ENCODE measurements at places on chromosomes 5 and 9. TPM values are rescaled to one million over a fixed set of nuclear protein-coding genes. Genes with fewer than 3 reads are reported as not detected.

The MACROH2A1 gene
- 101 TPM for total RNA-seq

The TMEM215 gene
- total RNA-seq = 0.33 TPM

The GPR151 gene
- total RNA-seq = not detected

The PCDHGA6 gene
- 1.5 TPM for total RNA-seq

The KCNN2 gene
- 21.7 TPM for total RNA-seq

The ARHGEF37 gene
- 0.42 TPM for total RNA-seq

- 0 out of 2 replicates have a peak, but pooled peaks cover 4% of the 10 kb centered on the region for H3K4me1 ChIP-seq
- no peak for DNase-seq
- no peak overlapping the region for H3K4me3 ChIP-seq
- H3K36me3 ChIP-seq = no peaks in the 10 kb centered on the region
- H3K27me3 ChIP-seq = no peaks in the 10 kb centered on the region
- H3K27ac ChIP-seq = no peak overlapping the region
Measured at GRCh38 chr5:73267766-73268435, 94.9 kb downstream of the TMEM174 start.

DNA sequence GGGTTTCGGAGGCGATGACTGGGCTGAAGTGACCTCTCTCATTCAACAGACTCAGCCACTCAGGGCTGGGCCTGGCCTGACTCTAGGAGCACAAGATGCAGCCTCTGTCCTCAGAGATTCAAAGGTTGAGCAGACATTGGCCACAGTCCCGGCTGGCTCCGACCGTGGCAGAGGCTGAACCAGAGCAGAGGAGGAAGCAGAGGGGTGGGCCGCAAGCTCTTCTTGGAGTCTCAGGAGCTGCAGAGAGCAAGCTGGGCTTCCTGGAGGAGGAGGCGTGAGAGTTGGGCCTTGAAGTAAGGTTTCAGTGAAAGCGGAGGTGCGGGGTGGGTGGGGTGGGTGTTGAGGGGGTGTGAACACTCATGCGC, 37.6 kb downstream of the ALG2 start:
- H3K27me3 ChIP-seq = no peaks in the 10 kb centered on the region
- no peaks in the 10 kb centered on the region for H3K36me3 ChIP-seq
- H3K4me1 ChIP-seq = no peaks in the 10 kb centered on the region
- DNase-seq = no peak
- no peak overlapping the region for H3K27ac ChIP-seq

DNA sequence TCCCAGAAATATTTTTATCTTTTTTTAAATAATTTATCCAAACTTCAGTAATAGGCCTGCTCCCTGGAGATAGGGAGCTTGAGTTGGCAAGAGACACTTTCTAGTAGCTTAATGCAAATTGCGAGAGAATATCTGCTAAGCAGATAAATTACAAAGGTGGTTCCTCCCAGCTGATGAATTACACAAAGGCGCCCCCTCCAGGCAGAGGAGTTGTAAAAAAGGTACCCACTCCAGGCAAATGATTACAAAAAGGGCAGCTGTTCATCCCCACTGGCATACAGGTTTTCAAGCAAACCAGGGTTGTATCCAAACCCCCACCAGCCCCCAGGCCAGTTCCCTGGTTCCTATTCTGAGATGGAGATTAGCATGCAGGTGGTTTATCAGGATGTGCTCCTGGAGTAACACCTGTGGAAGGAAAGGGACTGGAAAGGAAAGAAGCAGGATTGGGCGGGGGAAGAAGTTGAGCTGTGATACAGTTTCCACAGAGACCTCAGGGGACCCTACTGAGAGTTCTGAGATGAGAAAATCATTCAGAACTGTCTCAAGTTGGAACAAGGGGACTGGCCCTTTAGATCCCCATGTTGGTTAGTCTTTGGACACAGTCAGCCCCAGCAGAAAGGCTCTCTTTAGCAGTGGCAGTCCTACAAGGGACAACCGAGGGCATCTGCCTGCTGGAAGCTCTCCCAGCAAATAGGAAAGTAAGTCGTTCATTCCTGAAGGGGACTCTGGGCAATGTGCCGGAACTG, 25.5 kb downstream of the ESM1 start:
- H3K36me3 ChIP-seq = no peaks in the 10 kb centered on the region
- no peak overlapping the region for H3K4me3 ChIP-seq
- no peaks in the 10 kb centered on the region for H3K27me3 ChIP-seq
- no peak overlapping the region for H3K27ac ChIP-seq

GRCh38 chr9:133892193-133892920, 99.8 kb downstream of the VAV2 start:
- no peaks in the 10 kb centered on the region for H3K27me3 ChIP-seq
- no peak for DNase-seq
- peaks cover 9% of the 10 kb centered on the region for H3K36me3 ChIP-seq

GRCh38 chr5:95641741-95642220, 4.8 kb upstream of the RFESD start:
- DNase-seq = no peak
- no peaks in the 10 kb centered on the region for H3K27me3 ChIP-seq
- H3K4me1 ChIP-seq = no peaks in the 10 kb centered on the region
- H3K4me3 ChIP-seq = no peak overlapping the region
- no peaks in the 10 kb centered on the region for H3K36me3 ChIP-seq

DNA sequence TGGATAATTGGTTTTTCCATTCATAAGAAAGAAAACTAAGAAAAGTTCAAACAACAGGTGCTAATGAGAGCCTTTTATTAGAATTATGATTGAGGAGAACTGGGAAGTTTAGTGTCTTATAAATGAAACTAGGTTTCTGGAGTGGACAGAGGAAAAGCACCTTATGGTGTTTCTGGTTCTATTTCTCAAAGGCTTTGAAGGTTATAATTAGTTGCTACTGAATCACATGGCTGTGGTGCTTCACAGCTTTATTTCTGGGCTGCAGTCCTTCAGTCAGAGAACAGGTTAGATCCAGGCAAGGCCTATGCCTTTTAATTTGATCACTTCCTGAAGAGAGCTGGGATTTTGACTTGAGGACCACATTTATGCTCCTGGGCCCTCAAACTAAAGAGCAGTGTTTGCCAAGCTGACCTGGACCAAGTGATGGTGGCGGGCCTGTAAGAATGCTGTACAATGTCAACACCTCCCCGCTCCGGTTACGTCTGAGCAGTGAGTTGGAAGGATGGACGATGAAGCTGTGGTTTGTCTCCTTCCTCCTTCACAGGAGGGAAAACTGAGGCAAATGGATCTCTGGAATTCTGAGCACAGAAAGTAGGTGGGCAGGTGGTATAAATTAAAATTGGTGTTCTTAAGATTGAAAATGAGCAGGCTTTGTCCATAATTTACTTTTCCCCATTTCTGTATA, 56.0 kb downstream of the ZNF462 start:
- DNase-seq = no peak
- H3K36me3 ChIP-seq = peaks cover 44% of the 10 kb centered on the region
- H3K27ac ChIP-seq = no peak overlapping the region
- H3K4me3 ChIP-seq = no peak overlapping the region
- H3K4me1 ChIP-seq = peaks cover 15% of the 10 kb centered on the region

DNA sequence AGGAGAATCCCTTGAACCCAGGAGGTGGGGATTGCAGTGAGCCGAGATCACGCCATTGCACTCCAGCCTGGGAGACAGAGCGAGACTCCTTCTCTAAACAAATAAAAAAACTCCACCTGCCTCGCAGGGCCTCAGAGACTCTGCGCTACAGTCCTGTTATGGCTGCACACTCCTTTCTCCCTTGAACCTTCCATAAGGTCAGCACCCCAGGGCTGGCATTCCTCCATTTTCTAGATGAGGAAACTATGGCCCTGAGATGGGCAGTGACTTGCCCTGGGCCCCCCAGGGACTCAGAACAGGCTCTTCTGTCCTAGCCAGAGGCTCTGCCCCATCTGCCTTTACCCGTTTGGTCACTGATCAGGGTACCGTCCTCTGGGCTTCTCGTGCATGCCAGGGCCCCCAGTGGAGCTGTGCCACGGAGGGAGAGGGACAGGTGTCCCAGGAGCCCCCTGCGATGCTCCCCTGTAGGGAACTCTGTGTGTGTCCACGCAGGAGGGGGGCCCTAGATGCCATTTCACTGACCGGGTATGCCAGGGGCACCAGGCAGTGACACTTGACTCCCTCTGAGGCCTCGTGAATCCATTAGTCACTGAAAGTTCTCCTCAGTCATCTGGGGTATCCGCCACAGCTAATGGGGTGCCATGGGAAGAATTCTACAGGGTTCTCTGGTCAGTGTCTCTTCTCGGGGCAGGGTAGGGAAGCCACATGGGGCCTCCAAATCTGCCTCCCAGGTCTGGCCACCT, 16.2 kb downstream of the RALGDS start:
- H3K36me3 ChIP-seq = peaks cover 25% of the 10 kb centered on the region
- H3K4me3 ChIP-seq = no peak overlapping the region
- no peak overlapping the region for H3K27ac ChIP-seq
- H3K4me1 ChIP-seq = no peaks in the 10 kb centered on the region
- no peak for DNase-seq
- no peaks in the 10 kb centered on the region for H3K27me3 ChIP-seq

GRCh38 chr9:79057576-79057975, 514.2 kb upstream of the TLE4 start:
- no peaks in the 10 kb centered on the region for H3K4me1 ChIP-seq
- H3K4me3 ChIP-seq = no peak overlapping the region
- no peak overlapping the region for H3K27ac ChIP-seq
- no peaks in the 10 kb centered on the region for H3K36me3 ChIP-seq
- no peaks in the 10 kb centered on the region for H3K27me3 ChIP-seq

DNA sequence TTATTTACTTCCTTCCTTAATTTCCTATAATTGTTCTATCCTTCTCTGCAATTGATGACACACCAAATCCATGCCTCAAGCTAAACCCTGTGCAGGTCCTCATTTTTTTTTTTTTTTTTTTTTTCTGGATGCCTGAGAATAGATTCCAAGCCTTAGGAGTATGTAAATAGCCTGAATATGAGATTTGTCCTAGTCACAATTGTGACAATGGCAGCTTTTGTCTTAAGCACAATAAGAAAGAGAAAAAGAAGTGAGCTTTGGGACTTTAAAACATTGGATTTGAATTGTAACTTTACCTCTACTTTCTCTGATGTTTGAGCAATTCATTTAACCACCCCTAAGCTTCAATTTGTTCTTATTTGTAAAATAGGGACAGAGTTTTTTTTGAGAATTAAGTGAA, 280.5 kb downstream of the TUSC1 start:
- H3K4me1 ChIP-seq = peaks cover 4% of the 10 kb centered on the region
- H3K4me3 ChIP-seq = peak overlapping the region; percentile 3
- no peak for DNase-seq

DNA sequence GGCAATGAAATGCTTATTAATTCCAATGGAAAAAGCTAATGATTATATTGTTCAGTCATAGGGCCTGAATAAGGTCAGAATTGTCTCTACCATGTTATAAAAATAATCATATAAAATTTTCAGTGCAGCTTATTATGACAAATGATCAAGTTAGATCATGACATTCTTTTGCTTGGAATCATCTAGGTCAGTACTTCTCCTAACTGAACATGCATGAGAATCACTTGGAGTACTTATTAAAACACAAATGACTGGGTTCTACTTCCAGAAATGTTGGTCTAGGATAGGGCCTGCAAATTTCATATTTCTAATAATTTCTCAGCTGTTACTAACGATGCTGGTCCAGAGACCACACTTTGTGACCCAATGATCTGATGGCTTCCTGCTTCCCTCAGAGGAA, 806.0 kb upstream of the ZNF608 start:
- no peak overlapping the region for H3K4me3 ChIP-seq
- no peaks in the 10 kb centered on the region for H3K4me1 ChIP-seq
- H3K27me3 ChIP-seq = no peaks in the 10 kb centered on the region
- no peaks in the 10 kb centered on the region for H3K36me3 ChIP-seq
- H3K27ac ChIP-seq = no peak overlapping the region
- no peak for DNase-seq
